Esophagus squamous epithelium (tissue), 5 donors: ENCODE measurements at places on chromosomes 3 and 15. TPM values are rescaled to one million over a fixed set of nuclear protein-coding genes. Genes with fewer than 3 reads are reported as not detected.

- DNase-seq, result no peak
Observed at GRCh38 chr15:68191555-68191954, 13.6 kb downstream of the CALML4 start.

LNP1 gene
- 0.31 TPM for total RNA-seq

GRCh38 chr3:157746391-157746790 is 243.2 kb upstream of the VEPH1 start:
- DNase-seq, result no peak

PPP1R2 gene
- total RNA-seq, result 31.8 TPM

DNA sequence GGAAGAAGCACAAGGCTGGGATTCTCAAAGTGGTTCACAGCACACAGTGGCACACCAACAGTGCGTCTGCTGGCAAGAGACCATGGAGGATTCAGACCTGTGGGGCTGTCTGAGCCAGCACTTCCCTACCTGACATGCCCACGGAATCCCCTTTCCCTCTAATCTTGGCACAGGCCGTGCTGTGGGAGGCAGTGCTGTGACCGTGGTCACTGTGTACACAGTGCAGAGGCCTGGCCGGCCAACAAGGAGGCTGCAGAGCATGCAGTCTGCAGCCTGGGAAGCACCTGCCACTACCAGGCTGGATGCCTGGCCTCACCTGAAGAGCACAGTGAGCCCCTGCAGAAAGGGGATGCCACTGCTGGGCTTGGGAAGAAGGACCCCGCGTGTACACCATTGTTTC is 301.0 kb upstream of the LYSMD4 start:
- DNase-seq, result no peak

SLC22A13 gene
- total RNA-seq, result not detected

CYFIP1 gene
- total RNA-seq, result 92.2 TPM

GRCh38 chr3:49704629-49705028 is 14.9 kb downstream of the AMIGO3 start:
- DNase-seq, result no peak

IQCF5 gene
- not detected for total RNA-seq

- no peak for DNase-seq
Observed at GRCh38 chr3:64259636-64260035, 34.4 kb upstream of the PRICKLE2 start.

DNA sequence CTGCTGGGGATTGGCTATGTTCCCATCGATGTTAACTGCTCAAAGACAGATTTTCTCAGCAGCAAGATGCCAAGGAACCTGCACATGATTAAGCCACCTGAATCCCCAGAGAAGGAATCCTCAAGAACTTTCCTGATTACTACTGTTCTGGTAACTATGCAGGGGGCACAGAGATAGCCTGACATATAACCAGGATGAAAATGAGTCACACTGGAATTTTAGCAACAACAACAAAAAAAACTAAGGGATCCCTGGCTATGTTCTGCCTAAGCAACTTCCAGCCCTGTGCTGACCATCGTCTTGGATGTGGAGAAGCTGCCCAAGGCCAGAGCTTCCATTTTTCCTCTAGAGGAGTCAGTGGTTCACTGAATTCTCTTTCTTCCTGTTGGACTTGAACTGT is 13.8 kb downstream of the RIOX2 start:
- no peak for DNase-seq

IL17RB gene
- total RNA-seq, result 0.47 TPM

DNA sequence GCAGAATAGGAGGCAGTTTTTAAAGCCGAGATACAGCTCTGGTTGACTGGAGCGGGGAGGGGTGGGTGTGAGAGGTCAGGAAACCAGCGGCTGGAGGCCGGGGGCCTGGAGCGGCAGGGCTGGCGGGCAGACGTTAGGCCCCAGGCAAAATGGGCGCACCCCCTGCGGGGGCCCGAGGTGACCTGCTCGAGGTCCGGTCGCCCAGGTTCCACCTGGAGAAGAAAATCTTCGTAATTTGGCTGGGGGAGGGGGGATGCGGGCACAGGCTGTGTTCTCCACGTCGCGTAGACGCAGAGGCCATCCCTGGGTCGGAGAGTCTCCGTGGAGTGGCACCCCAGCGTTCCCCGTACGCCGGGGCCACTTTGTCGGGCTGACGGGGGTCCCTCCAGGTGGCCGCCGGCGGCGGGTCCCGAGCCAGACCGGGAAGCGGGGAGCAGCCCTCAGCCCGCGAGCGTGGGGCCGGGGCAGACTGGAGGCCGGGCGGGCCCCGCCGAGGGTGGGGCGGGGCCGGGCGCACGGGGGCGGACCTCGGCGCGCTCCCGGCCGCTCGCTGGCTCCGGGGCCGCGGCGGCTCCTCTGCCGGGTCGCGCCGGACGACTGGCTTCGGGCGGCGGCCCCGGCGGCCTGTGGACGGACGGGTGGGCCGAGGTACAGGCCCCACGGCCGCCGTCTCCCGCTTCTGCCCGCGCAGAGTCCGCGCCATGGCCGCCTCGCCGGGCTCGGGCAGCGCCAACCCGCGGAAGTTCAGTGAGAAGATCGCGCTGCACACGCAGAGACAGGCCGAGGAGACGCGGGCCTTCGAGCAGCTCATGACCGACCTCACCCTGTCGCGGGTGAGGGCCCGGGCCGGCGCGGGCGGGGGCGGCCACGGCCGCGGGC is at the start of gene CRTC3:
CRTC3 (plus strand) TSS at position 553 of the 879 bp plus-strand sequence; CDS start at position 702, 149 bp downstream.
- no peak for DNase-seq

GRCh38 chr3:12116870-12117269 is 41.8 kb downstream of the TIMP4 start:
- DNase-seq, result no peak

DNA sequence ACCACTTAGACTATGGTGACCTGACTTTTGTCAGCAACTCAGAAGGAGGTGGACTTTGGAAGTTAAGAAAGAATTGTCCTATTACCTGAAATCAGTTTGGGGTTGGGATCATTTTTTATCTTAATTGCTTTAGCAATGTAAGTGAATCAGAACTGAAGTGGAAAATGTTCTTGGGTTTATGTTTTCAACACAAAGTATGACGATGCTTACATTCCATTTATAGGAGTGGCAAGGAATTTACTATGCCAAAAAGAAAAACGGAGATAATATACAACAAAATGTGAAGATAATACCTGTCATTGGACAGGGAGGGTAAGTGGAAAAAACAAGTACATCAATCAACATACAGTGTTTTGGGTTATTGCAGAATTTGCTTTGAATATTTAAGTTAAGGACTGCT is 116.1 kb downstream of the PDE8A start:
- DNase-seq, result no peak

DNA sequence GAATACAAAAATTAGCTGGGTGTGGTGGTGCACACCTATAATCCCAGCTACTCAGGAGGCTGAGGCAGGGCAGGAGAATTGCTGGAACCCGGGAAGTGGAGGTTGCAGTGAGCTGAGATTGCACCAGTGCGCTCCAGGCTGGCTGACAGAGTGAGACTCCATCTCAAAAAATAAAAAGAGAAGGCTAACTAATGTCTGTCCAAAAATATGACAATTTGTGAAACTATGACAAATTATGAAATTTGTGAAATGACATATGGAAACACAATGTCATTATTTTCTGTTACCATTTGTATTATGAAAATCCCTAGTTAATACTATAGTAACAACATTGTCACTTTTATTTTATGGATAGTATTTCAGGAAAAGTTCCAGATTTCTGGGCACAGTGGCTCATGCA is 1306.3 kb upstream of the EPHA6 start:
- DNase-seq, result no peak

DNA sequence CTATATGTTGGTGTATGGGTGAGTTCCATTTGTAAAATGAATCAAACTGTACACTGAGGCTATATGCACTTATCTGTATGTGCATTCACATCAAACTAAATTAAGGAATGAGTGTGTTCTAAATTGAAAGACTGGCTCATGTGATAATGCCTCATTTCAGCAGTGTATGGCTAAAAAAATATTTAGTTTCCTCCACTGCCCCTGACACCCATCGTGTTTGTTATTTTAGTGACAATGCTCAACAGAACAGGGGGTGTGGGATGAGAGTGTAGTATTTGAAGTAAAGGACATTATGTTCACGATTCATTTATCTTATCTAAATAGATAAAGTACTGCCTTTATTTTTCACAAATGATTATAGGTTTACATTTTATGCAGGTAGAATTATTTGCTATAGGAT is 301.1 kb upstream of the ARPP21 start:
- DNase-seq, result no peak

COL6A6 gene
- total RNA-seq, result not detected
